AG04449 (cell line): ENCODE measurements at places on chromosomes 13 and 19.

- no peak for DNase-seq
Observed at GRCh38 chr19:49551531-49551930, 23.7 kb downstream of the RCN3 start.

DNA sequence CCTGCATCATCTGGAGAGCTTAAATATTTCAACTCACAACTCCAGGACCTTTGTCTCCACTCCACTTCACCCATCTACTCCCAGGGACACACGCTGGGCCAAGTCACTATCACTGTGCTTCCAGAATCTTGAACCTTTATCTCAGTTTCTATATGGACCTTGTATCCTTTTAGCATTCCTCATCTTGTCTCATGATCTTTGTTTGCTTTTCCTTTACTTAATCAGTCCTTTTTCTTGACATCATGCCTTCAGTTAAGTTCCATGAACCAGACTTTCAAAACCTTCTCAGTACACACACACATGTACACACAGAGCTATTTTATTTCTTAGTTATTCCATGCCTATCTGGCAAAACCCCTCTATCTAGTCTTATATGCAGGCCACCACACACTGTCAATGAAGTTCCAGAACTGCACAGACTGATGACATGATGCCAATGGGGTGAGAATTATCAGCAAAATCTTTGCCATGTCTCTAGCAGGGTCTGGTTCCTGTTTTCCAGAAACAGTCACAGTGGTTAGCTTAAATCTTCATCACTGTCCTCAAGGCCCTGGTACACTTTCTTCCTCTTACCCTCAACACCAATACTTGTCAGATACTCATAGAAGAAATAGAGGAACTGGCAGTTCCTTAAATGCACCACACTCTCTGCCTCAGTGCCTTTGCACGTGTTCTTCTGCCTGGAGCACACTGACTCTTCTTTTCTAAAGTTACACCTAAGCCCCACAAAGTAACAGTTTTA, 77.6 kb upstream of the STARD13 start:
- no peak for DNase-seq

DNA sequence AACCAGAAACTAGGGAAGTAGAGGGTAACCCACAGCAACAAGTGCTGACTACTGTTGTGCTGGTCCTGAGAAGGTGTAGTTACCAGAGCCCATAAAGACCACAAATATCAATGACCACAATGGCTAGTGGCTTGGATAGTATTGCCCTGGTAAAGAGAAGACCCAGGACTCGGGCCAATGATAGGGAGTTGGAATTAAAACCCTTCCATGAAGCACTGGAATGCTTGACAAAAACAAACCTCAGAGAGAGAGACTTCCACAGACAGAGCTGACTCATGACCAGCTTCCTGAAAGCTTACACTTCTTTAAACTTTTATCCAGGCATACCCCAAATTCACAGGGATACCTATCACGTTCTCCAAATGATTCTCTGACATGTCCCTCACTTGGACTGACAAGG, 60.5 kb downstream of the WDR87 start:
- DNase-seq, result peak; percentile 24

DNA sequence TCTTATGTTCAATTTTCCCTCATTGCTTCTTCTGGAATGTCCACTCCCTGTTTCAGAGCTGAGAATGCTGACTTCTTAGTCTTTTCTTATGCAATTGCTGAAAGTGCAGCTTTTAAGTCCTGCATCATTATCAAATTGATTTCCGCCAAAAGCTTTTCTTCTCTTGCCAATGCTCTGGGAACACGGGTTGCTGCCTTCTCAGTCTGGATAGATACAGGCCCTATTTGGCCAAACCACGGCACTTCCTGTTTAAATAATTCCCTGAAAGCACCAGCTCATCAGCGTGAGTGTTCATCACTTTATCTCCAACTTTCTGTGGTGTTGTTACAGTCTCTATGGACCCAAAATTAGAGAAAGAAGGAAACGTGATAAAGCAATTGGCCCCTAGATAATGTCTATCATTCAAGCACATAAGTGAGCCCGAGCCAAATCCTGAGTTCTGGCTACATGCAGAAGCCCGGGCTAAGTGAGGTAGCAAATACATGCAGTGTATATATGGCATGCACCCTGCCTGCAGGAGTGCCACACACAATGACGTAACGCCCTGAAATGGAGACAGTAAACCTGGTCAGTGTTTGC, 85.7 kb downstream of the CYSLTR2 start:
- DNase-seq, result no peak

- DNase-seq, result no peak
Observed at GRCh38 chr19:48646001-48646721, at the start of gene CA11. CA11 (minus strand) TSS chr19:48646187; CDS start chr19:48645632, 555 bp downstream.
